ENCODE measurements at places on chromosomes 3 and 15. TPM values are rescaled to one million over a fixed set of nuclear protein-coding genes. Genes with fewer than 3 reads are reported as not detected.

DNA sequence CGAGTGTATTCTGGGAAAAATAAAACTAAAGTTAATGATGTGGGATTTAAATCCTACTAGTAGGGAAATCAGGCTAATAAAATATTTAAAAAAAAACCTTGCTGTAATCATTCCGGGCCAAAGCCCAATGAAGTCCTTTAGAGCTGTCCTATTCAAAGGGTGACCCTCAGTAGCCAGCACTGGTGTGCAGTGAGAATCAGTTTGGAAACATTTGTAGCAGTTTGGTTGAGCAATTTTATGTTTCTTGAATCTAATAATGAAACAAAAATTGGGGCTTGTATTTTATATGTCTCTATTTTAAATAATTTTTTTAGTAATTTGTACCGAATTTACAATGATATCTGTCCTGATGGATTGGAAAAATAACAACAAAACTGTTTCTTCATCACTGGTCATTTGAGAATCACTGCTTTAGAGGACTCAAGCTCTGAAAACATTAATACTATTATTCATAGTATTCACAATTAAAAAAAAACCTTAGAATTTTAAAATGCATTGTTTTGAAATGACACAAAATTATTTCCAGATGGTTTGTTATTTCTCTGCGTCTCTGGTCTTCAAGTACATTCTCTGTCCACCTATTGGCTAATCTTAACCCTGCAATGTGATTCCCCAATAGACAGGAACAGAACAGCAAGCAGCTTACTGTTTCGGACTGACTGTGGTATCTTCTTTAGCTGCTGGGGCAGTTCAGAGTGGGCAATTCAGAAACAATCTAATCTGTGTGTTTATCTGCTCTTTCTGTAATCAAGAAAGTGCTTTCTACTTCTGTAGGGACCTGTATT is 71.2 kb downstream of the OTOL1 start:
- no peak overlapping the region for H3K27ac ChIP-seq
- DNase-seq = no peak
- no peaks in the 10 kb centered on the region for H3K27me3 ChIP-seq
- no peaks in the 10 kb centered on the region for H3K4me1 ChIP-seq
- no peaks in the 10 kb centered on the region for H3K36me3 ChIP-seq
- no peak overlapping the region for H3K4me3 ChIP-seq

DNA sequence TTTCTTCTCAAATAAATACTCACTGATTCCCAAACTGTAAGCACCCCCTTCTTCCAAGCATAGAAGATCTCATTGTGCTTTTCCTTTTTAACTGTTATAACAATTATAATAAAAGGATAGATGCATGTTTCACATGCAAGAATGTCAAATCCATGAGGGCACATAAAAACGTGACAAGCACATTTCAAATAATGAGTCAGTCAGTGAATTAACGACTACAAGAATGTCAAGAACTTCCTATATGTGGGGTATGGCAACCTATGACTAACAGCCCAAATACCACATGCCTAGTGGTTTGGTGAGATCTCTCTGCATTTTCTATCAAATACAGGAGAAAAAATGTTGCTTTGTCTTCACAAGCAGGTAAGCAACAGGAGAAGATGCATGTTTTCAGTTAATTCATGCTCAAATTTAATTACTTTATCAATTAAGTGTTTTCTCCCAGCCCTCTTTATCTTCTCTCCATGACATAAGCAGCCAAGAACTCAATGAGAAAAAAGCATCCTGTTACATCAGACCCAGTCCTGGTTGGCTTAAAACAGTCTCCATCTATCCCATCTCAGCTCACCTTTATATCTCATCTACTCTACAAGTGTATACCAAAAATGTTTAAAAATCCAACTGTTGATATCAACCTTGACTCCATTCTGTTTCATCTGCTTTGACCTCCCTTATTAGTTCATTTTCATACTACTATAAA is 181.5 kb upstream of the LMCD1 start:
- DNase-seq = no peak
- H3K4me1 ChIP-seq = no peaks in the 10 kb centered on the region
- no peaks in the 10 kb centered on the region for H3K36me3 ChIP-seq
- no peak overlapping the region for H3K4me3 ChIP-seq
- H3K27ac ChIP-seq = no peak overlapping the region

GRCh38 chr15:84840741-84841429 is 23.7 kb downstream of the ALPK3 start:
- H3K27me3 ChIP-seq = no peaks in the 10 kb centered on the region
- H3K27ac ChIP-seq = peak overlapping the region; percentile 95
- peak overlapping the region; percentile 45 for H3K4me3 ChIP-seq
- H3K4me1 ChIP-seq = peaks cover 96% of the 10 kb centered on the region
- DNase-seq = peak; percentile 79
- peaks cover 8% of the 10 kb centered on the region for H3K36me3 ChIP-seq

DNA sequence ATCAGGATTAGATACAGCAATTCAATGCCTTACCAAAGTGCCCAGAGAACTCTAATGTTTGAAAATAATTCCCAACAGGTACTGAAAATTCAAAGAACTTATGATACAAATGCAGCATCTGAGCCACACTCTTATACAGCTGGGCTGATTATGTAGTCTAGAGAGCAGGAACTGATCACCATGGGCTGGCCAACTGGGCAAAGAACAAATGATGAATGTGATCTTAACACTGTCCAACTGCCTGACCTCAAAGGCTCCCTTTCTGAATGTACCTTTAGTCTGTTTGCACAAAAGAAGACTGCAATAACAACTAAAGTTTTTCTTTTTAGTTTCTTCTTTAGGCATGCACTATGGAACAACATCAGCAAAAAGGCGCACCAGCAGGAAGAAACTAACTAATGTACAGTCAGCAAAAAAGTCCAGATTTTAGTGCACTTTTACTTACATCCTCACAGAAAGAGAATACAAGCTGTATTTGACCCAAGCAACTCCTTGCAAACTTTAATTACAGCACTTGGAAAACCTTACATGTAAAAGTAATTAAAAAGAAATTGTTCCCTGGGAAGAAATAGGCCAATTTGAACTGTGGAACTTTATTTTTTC is 1095.1 kb downstream of the IGSF11 start:
- DNase-seq = no peak
- no peak overlapping the region for H3K4me3 ChIP-seq
- H3K27ac ChIP-seq = no peak overlapping the region
- no peaks in the 10 kb centered on the region for H3K27me3 ChIP-seq

- no peaks in the 10 kb centered on the region for H3K4me1 ChIP-seq
- no peaks in the 10 kb centered on the region for H3K36me3 ChIP-seq
- DNase-seq = no peak
- H3K27me3 ChIP-seq = no peaks in the 10 kb centered on the region
- H3K27ac ChIP-seq = no peak overlapping the region
These were observed 98.2 kb downstream of the CNTN6 start for GRCh38 chr3:1191026-1191425.

DNA sequence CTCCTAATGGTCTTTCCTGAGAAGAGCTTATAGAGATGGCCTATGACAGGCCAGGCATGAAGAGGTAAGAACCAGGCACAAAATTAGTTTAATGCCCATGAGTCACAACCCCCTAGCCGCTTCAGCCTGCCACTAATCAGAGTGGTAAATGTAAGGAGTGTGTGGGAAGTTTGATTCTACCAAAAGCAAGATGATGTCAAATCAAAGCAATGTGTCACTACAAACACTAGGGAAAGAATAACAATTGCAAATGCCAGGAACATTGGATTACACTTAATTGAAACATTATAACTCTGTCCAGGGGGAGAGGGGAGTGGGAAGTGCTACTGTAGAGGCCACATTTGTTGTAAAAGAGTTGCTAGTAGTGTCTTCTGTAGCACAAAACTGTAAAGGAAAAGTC is 596.6 kb upstream of the AGTR1 start:
- H3K27me3 ChIP-seq = no peaks in the 10 kb centered on the region
- H3K36me3 ChIP-seq = no peaks in the 10 kb centered on the region
- no peak overlapping the region for H3K27ac ChIP-seq
- DNase-seq = no peak
- no peak overlapping the region for H3K4me3 ChIP-seq

DNA sequence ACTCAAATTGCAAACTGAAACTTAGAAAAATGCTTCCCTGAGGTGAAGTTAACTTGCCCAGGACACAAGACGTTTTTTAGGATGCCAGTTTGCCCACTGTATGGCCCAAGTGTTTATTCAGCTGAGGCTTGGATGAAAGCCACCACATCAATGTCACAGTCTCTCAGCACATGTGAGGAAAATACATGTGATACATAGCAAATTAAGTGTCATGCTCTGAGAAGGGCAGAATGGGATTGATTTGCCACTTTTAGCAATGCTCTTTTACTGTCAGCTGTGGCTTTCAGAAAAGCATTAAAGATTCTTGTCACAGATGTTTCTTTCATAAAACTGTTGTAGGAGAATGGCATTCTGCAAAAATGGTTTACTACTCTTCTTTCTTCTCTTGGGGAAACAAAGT is 165.5 kb downstream of the ZIC1 start:
- H3K27ac ChIP-seq = no peak overlapping the region
- H3K36me3 ChIP-seq = no peaks in the 10 kb centered on the region
- no peaks in the 10 kb centered on the region for H3K27me3 ChIP-seq
- no peak for DNase-seq
- no peaks in the 10 kb centered on the region for H3K4me1 ChIP-seq
- no peak overlapping the region for H3K4me3 ChIP-seq

DNA sequence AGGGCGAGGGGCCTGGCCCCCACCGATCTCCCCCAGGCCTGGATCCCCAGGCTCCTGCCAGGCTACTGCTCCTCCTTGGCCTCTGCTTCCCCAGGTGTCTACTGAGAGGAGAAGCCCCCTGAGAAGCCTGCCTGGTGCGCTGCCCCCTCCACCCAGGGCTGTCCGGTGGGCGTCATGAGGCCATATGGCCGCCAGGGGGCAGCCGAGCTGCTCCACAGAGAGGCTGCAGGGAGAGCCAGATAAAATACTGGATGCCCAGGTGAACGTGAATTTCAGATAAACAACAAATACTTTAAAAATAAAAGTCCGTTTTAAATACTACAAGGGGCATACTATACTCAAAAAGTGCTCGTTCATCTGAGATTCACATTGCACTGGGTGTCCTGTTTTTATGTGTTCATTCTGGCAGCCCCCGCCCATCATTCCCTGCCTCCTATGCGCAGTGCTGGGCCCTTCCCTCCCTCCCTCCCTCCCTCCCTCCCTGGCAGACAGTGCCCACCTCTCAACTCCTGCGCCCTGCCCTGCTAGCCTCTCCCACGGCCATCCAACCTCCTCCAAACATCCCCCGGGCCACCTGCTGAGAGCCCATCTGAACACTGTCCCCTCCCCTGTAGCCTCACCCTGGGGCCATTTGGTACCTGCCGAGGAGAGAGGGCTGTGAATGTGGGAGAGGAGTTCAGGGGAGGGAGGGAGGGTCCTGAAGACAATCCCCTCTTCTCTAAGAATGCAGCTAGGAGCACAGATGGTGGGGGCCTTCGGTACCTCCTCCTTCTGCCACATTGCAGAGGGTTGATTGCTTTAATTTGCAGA is 29.6 kb downstream of the PSTPIP1 start:
- DNase-seq = peak; percentile 66
- H3K27ac ChIP-seq = no peak overlapping the region
- H3K36me3 ChIP-seq = no peaks in the 10 kb centered on the region
- peaks cover 18% of the 10 kb centered on the region for H3K27me3 ChIP-seq
- peaks cover 42% of the 10 kb centered on the region for H3K4me1 ChIP-seq

DNA sequence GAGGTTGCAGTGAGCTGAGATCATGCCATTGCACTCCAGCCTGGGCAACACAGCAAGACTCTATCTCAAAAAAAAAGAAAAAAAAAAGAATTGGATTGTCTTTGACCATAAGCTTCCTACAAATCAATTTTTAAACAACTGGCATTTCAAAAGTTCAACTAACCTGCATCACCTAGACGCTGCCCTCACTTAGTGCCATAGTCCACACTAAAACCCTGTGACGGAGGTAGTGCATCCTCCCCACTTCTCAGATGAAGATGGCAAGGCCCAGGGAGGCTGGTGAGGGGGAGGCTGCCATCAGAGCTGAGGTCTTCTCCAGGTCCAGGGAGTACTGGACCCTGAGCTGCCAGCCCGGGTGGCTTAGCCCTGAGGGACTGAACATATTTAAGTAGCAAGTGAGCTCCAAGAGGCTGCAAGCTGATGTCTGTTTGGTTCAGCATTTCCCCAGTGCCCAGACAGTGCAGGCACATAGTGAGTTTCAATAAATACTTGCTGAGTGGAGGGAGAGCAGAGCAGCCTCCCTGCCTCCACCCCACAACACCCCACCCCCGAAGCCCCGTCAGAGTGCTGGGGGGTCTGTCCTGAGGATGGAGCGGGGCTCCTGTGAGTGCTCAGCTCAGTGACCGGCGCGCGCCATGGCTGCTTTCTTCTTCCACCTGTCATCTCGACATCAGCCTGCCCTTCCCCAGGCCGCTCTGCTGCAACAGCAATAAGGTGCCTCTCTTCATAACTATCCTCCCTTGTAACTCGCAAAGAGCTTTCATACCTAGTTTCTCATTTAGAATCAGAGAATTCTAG is 52.8 kb downstream of the MGLL start:
- H3K36me3 ChIP-seq = peaks cover 5% of the 10 kb centered on the region
- H3K4me3 ChIP-seq = no peak overlapping the region
- no peak for DNase-seq
- no peaks in the 10 kb centered on the region for H3K27me3 ChIP-seq
- peaks cover 87% of the 10 kb centered on the region for H3K4me1 ChIP-seq

- DNase-seq = no peak
- peaks cover 21% of the 10 kb centered on the region for H3K4me1 ChIP-seq
- no peak overlapping the region for H3K27ac ChIP-seq
- no peaks in the 10 kb centered on the region for H3K27me3 ChIP-seq
- H3K4me3 ChIP-seq = no peak overlapping the region
- peaks cover 3% of the 10 kb centered on the region for H3K36me3 ChIP-seq
These were observed 56.5 kb downstream of the ADAMTSL3 start for GRCh38 chr15:83710452-83710851.

GRCh38 chr3:192915304-192915703 is 2.4 kb downstream of the MB21D2 start:
- H3K27ac ChIP-seq = no peak overlapping the region
- H3K36me3 ChIP-seq = no peaks in the 10 kb centered on the region
- H3K27me3 ChIP-seq = no peaks in the 10 kb centered on the region
- H3K4me1 ChIP-seq = peaks cover 49% of the 10 kb centered on the region
- no peak for DNase-seq

- no peak overlapping the region for H3K27ac ChIP-seq
- H3K27me3 ChIP-seq = no peaks in the 10 kb centered on the region
- H3K36me3 ChIP-seq = no peaks in the 10 kb centered on the region
- no peak for DNase-seq
- no peaks in the 10 kb centered on the region for H3K4me1 ChIP-seq
- H3K4me3 ChIP-seq = no peak overlapping the region
These were observed 689.7 kb upstream of the BCHE start for GRCh38 chr3:166526881-166527280.

VIPR1 gene
- 1.7 TPM for total RNA-seq

PLA2G4D gene
- total RNA-seq = not detected

GP5 gene
- total RNA-seq = not detected

LIPH gene
- total RNA-seq = 0.44 TPM

PAK6 gene
- total RNA-seq = 8.2 TPM

PDZRN3 gene
- total RNA-seq = 114 TPM

RTF1 gene
- 23.4 TPM for total RNA-seq

RARB gene
- 15.6 TPM for total RNA-seq

ATP8B4 gene
- total RNA-seq = 2.5 TPM

CFAP100 gene
- total RNA-seq = not detected

SRGAP3 gene
- 10.3 TPM for total RNA-seq

Measured in left ventricle myocardium inferior (tissue), 1 donor.